Prostate gland (tissue), 2 donors: ENCODE measurements at places on chromosomes 16 and 17. TPM values are rescaled to one million over a fixed set of nuclear protein-coding genes. Genes with fewer than 3 reads are reported as not detected.

The PLA2G10 gene
- 1.5 TPM for total RNA-seq

The PIRT gene
- total RNA-seq = 1.2 TPM

The FADS6 gene
- not detected for total RNA-seq

The TBC1D3E gene
- total RNA-seq = not detected

The PROCA1 gene
- 1.9 TPM for total RNA-seq

The C1QTNF8 gene
- 0.34 TPM for total RNA-seq

The SECTM1 gene
- 9.0 TPM for total RNA-seq

The RNU2-1 gene
- total RNA-seq = not detected

GRCh38 chr16:6063526-6063925, 965.9 kb upstream of the EEF2KMT start:
- no peaks in the 10 kb centered on the region for H3K36me3 ChIP-seq
- no peaks in the 10 kb centered on the region for H3K4me1 ChIP-seq
- no peak for DNase-seq
- H3K27ac ChIP-seq = no peak overlapping the region
- H3K4me3 ChIP-seq = no peak overlapping the region

DNA sequence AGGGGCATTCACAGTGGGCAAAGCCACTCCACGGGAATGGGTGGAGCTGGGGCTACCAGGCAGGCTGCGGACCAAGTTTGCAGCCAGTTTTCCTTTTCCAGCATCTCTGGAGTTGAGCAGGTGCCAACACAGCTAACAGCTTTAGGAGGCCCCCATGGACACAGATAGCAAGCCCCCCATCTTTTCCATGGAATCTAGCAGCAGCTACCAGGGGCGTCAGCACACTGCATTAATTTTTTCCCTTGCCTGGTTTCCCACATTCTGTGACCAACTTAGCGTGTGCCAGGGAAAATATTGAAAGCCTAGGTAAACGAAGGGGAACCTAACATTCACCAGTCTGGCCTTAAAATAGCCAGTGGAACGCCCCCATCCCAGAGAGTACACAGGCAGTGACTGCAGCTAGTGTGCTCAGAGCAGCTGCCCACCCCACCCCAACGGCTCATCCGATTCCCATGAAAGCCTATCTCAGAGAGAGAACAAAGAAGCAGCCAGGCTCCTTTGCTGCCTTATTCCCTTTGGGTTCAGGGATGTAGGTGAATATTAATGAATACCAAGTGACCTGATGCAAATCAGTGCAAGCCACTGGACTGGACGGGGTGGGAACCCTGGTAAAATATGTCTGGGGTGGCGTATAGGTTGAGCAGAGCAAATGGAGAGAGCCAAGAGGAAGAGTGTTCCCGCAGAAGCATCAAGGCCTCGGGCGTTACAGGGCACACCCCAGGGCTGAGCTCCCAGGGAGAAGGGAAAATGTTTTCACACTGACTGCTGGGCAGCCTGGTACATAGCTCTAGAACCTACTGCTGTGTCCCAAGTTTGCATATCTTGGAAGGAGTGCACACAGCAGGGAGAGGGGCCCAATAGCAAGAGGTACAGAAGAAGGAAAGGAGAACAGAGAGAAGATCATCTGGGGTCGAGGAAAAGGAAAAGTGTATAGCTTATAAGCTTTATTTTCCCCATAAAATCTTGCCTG, 73.9 kb upstream of the SOX9 start:
- H3K4me1 ChIP-seq = no peaks in the 10 kb centered on the region
- DNase-seq = no peak
- no peaks in the 10 kb centered on the region for H3K36me3 ChIP-seq
- H3K4me3 ChIP-seq = no peak overlapping the region

GRCh38 chr17:31550389-31551056, 159.0 kb downstream of the RAB11FIP4 start:
- H3K27ac ChIP-seq = peak overlapping the region; percentile 91
- H3K36me3 ChIP-seq = no peaks in the 10 kb centered on the region
- no peaks in the 10 kb centered on the region for H3K4me1 ChIP-seq

- no peak overlapping the region for H3K27ac ChIP-seq
- no peak for DNase-seq
Observed at GRCh38 chr17:80349751-80350150, 65.2 kb upstream of the ENDOV start.

GRCh38 chr16:10447289-10447688, 61.4 kb downstream of the ATF7IP2 start:
- no peak overlapping the region for H3K4me3 ChIP-seq
- no peak for DNase-seq
- H3K27me3 ChIP-seq = no peaks in the 10 kb centered on the region

GRCh38 chr16:83935005-83935857, 17.8 kb upstream of the OSGIN1 start:
- H3K27me3 ChIP-seq = no peaks in the 10 kb centered on the region
- H3K4me3 ChIP-seq = no peak overlapping the region
- H3K4me1 ChIP-seq = no peaks in the 10 kb centered on the region
- no peak for DNase-seq
- H3K27ac ChIP-seq = no peak overlapping the region

DNA sequence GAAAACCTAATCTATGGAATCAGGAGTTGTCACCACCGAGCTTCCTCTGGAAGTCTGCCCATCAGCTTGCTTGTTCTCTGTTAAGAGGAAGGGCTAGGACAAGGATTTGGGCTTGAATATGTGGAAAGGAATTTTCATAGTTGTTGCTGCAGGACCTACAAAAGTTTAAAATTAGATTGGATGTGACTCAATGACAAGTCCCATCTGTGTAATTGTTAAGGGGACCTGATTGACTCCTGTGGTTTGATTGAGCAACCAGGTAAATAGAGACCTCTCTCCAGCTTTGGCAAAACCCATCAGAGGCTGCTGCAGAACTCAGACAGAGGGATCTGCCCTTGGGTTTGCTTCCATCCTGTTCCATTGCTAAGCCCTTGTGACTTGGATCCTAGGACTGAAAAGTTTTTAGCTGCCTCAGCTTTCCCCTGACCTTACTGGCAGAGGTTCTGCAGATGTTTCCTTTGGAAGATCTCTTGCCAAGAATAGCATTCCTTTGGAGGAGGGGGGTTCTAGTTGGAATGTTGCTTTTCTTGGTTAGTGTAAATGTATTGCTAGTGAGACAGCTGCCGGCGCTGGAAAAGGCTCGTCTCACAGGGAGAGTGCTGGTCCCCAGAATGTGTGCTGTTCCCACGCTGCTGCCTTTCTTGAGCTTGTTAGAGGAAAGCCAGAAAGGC, 50.0 kb downstream of the SF3B3 start:
- no peak overlapping the region for H3K4me3 ChIP-seq
- no peaks in the 10 kb centered on the region for H3K27me3 ChIP-seq
- peak overlapping the region; percentile 39 for H3K27ac ChIP-seq

DNA sequence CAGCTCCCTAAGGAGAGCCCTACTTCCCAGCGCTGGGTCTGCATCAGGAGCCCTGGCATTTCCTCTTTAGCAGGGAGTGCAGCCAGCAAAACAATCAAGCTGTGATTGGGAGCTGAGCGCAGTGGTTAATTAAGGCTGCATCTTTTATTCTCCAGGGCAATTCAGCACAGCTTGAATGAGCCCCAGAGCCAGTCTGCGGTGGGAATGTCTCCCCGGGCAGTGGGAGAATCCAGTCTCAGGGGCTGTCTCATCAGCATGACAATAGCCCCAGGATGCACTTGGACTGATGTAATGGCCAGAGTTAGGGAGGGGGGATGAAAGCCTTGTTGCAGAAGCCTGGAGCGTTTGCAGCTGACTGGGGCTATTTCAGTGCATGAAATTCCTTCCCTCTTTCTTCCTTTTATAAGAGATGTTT, 292.6 kb upstream of the SOX9 start:
- H3K36me3 ChIP-seq = no peaks in the 10 kb centered on the region
- no peak overlapping the region for H3K27ac ChIP-seq
- peaks cover 2% of the 10 kb centered on the region for H3K27me3 ChIP-seq
- no peak for DNase-seq
- no peak overlapping the region for H3K4me3 ChIP-seq

GRCh38 chr16:51151961-51152663, 1.0 kb upstream of the SALL1 start:
- DNase-seq = no peak
- peak overlapping the region; percentile 32 for H3K4me3 ChIP-seq
- peak overlapping the region; percentile 38 for H3K27ac ChIP-seq
- H3K27me3 ChIP-seq = peaks cover 42% of the 10 kb centered on the region
- H3K36me3 ChIP-seq = no peaks in the 10 kb centered on the region
- H3K4me1 ChIP-seq = peaks cover 4% of the 10 kb centered on the region

DNA sequence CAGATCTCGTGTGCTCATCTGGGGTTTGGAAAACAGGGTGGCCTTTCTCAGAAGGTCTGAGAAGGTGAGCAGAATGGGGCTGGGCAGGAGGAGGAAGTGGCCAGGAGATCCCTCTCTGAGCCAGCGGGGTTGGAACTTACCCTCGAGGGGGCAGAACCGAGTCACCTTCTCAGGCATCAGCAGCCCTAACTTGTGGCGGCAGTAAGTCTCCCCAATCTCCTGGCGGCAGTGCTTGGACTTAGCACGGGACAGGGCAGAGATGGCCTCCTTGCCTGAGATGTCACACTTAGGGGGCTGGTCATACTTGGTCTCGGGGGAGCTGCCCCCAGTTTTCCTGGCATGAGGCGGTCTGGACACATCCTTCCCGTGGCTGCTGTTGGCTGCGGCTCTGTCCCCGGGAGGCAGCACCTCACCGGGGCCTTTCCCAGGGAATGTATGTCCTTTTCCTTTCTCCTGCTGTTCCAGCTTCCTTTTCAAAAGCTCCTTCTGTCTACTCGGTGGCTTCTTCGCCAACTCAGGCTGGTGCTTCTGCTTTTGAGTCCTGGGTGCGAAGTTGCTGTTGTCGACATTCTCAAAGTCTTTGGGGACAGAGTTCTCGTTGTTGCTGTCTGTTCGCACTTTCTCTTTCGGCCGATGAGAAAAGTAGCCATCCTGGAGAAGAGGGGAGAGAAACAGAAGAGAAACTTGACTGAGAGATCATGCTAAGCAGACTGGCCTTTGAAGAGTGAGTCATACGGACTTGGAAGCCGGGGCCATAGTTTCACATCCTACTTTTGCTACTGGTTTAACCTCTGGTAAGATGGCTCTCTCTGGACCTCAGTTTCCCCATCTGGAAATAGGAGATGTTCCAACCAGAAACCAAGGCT, 211.7 kb downstream of the XYLT1 start:
- H3K27me3 ChIP-seq = no peaks in the 10 kb centered on the region
- H3K36me3 ChIP-seq = no peaks in the 10 kb centered on the region
- H3K27ac ChIP-seq = no peak overlapping the region
- DNase-seq = no peak
- H3K4me1 ChIP-seq = no peaks in the 10 kb centered on the region

- H3K27ac ChIP-seq = peak overlapping the region; percentile 39
- DNase-seq = peak; percentile 86
- peaks cover 6% of the 10 kb centered on the region for H3K4me1 ChIP-seq
- H3K27me3 ChIP-seq = no peaks in the 10 kb centered on the region
- H3K36me3 ChIP-seq = no peaks in the 10 kb centered on the region
Observed at GRCh38 chr16:16021988-16022682, 72.7 kb downstream of the ABCC1 start.

DNA sequence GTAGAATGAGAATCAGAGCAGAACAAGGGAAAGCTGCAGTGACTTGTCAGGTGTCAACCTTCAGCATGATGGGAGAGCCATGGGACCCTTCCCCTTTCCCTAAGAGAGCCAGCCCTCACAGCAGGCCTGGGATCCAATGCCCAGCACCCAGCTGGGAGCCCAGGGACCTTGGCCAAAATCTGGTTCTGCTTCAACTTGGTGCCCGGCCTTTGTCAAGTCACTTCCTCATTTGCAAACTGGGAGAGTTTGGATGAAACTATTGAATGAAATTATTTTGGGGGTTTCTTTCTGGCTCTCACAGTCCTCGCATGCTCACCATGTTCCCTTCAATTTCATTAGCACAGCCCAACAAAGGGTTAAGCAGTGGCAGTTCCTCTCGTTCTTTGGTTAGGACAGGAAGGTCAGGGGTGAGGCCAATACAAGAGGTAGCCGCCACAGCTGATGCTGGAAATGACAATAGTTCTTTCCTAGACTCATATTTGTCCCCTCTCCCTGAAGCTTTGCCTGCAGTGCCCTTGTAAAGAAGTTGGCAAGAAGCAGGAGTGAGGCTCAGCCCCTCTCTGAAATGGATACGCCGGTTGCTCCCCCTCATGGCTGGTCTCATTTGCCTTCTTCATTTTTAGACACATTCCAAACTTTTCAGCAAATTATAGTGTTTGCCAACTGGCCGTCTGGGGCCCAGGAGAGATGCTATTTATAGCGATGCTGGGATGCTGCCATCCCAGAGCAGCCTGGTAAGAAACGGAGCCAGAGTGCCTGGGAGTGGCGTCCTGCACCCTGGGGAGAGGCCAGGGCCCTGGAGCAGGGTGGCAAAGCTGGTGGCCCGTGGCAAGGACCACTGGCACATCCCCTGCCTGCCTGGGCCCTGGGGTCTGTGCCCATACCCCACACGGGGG, 34.5 kb upstream of the MEOX1 start:
- DNase-seq = no peak
- no peaks in the 10 kb centered on the region for H3K27me3 ChIP-seq
- no peak overlapping the region for H3K4me3 ChIP-seq
- H3K4me1 ChIP-seq = no peaks in the 10 kb centered on the region

GRCh38 chr17:49439673-49440571, 25.2 kb upstream of the PHB1 start:
- H3K36me3 ChIP-seq = no peaks in the 10 kb centered on the region
- H3K27ac ChIP-seq = no peak overlapping the region

DNA sequence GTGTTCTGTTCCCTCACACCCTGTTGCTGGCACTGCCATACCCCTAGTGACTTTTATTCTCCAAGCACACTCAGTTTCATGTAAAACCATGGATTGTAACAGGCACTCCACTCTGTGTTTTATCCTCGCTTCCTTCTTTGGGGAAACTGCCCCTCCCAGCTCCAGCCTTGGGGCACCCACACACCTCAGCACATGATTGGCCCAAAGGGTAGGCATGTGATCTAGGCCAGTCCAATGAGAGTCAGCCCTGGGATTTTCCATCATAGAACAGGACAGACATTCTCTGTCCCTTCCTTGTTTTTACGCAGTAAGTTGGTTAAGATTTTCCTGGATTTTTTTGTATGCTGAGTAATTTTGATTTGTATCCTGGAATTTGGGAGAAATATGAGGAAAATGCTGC, 115.4 kb downstream of the C16orf95 start:
- DNase-seq = no peak
- H3K36me3 ChIP-seq = no peaks in the 10 kb centered on the region

DNA sequence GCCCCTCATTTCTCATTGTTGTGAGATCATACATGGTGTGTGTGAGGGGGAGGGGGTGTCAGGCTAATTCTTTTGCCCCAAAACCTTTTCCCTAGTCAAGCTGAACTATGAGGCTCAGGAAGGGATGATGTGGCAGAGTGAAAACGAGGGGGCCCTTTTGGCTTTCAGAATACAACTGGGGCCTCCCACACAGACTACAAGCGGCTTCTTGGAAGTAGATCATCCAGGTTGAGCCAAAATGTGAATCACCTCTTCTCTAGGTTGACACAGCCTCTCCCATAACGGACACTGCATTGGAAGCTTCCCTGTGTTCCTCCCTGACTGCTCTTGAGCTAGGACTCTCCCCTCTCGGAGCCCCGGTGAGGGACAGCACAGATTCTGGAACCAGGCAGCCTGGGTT, 2.3 kb upstream of the ALKBH5 start:
- H3K27ac ChIP-seq = no peak overlapping the region
- DNase-seq = no peak
- H3K36me3 ChIP-seq = no peaks in the 10 kb centered on the region
- no peak overlapping the region for H3K4me3 ChIP-seq

GRCh38 chr16:10013364-10013763, 168.9 kb downstream of the GRIN2A start:
- H3K27me3 ChIP-seq = no peaks in the 10 kb centered on the region
- no peak for DNase-seq
- H3K27ac ChIP-seq = no peak overlapping the region
- H3K4me3 ChIP-seq = no peak overlapping the region
- H3K36me3 ChIP-seq = no peaks in the 10 kb centered on the region
